Adipocyte (in vitro differentiated cells): ENCODE measurements at places on chromosomes 7 and 10.

DNA sequence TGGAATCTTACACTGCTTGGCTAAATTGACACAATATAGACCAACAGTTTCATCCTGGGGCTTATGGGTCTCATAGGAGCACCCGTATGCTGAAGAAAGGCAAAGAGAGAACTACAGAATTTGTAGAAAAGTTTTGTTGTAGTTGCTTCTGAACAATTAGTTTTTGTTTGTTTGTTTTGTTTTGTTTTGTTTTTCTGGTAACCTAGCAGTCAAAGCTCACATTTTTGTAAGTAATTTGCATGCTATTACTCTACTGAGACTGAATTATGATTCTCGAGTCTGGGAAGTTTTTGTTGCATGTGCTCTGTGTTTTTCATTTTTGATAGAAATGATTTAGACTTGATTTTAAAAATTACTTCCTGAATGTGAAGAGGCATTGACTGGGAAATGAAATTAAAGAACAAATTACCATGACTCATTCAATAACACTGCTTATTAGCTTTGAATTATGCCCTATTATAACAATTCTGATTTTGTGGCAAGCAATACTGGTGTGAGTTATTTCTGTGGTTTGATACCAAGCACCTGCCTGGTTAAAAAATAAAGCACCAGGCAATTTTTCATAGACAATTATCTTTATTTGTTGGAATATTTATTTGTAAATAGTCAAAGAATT, 438 bp downstream of the LSMEM1 start:
- DNase-seq, result peak; percentile 24

DNA sequence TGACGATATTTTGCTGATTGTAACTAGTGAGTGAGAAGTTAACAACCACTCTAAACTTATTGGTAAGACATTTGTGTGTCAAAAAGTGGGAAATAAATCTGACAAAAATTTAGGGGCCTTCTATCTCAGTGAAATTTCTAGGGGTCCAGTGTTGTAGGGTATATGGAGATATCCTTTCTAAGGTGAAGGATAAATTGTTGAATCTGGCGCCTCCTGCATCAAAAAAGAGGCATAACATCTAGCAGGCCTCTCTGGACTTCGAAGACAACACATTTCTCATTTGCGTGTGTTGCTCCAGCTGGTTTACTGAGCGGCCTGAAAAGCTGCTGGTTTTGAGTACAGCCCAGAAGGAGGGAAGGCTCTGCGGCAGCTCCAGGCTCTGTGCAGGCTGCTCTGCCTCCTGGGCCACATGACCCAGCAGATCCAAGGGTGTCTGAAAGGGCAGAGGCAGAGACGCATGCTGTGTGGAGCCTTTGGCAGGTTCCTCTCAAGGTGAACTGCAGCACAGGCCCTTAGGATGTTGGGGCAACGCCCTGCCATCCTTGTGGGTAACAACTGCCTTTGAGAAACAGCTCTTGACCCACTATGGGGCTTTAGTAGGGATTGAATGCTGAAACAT, 72.4 kb downstream of the LMBR1 start:
- DNase-seq, result no peak

GRCh38 chr10:127456122-127456521, 93.0 kb upstream of the NPS start:
- DNase-seq, result no peak

DNA sequence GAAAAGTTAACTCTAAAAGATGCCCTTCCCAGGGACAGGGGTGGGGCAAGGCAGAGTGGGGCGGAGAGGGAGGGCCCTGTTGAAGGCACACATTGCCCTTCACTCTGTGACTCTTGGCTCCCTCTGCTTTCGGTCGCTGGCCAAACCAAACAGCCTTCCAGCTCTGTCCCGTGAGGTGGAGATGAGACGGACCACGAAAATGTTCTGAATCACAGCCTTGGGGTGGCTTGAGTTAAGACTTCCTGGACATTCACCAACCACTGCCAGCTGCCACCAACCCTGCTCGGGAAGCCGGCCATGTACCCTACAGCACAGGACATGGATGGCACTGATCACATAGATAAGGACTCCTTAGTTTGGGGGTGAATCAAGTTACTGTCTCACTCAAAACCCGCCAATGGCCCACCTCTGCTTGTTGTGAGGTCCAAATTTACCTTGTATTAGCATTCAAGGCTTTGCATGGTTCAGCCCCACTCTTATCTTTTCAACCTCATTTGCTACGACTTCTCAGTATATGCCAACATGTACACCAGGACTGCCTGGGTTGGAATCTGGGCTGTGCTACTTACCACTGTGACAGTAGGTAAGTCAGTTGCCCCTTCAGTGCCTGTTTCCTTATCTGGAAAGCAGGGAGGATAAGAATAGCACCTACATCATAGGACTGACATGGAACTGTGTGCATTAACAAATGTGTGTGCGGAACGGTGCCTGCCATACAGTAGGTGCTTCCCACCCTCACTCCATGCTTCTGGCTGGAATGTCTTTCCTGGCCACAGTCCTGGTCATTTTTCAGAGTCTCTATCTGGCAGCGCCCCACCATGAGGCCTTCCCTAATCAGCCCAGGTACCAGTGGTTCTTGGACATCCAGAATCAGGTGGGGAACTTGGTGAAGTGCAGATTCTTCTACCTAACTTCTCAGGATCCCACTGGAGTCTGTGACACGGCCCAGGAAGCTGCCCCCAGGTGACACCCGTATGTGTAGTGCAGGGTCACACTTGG, 28.0 kb downstream of the ITPRIP start:
- peak; percentile 88 for DNase-seq

GRCh38 chr7:20191391-20191869, 25.8 kb downstream of the MACC1 start:
- no peak for DNase-seq

DNA sequence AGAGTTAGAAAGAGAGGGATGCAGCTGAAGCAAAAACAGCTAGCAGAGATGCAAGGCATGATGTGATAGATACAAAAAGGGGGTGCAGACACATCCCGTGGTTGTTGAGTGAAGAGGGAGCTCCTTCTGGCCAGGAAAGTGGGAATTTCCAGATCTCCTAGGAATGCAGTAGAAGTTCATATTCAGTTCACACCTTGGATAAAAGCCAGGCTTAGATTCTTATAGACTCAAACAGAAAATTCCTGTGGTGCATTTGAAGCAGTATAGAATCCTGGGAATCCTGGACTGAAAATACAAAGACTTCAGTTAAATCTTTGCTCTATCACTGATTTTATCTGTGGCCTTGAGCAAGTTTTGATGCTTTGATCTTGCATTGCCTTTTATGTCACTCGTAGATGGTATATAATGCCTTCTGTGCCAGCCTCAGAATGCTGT, 33.9 kb downstream of the SGPL1 start:
- peak; percentile 82 for DNase-seq

GRCh38 chr7:40948239-40948638, 754.7 kb downstream of the INHBA start:
- DNase-seq, result no peak

GRCh38 chr10:62394556-62395018, 20.4 kb downstream of the ZNF365 start:
- DNase-seq, result no peak

GRCh38 chr10:25959540-25960232, 25.7 kb downstream of the MYO3A start:
- no peak for DNase-seq

DNA sequence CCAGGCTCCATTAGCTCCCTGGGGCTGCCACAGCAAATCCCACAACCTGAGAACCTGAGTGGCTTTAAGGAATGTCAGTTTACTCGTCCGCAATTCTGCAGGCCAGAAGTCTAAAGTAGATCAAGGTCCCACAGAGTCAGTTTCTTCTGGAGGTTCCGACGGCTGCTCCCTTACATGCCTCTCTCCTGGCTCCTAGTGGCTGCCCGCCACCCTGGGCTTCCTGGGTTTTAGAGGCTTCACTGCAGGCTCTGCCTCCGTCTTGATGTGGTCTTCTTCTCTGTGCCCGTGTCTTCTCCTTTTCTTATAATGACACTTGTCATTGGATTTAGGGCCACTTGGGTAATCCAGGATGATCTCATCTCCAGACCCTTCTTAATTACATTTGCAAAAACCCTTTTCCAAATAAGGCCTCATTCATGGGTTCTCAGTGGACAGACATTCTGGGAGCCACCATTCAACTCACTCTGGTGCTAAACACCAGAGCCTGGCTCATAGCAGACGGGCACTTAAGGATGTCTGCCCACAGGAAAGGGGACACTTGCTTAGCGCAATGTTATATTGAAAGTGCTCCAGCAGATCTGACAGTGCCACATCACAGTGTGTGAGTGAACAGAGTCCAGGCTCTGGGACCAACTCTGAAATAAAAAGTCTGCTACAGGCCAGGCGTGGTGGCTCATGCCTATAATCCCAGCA, 77.6 kb downstream of the VWC2 start:
- no peak for DNase-seq

GRCh38 chr7:138023618-138024342, 21.9 kb upstream of the CREB3L2 start:
- DNase-seq, result no peak

DNA sequence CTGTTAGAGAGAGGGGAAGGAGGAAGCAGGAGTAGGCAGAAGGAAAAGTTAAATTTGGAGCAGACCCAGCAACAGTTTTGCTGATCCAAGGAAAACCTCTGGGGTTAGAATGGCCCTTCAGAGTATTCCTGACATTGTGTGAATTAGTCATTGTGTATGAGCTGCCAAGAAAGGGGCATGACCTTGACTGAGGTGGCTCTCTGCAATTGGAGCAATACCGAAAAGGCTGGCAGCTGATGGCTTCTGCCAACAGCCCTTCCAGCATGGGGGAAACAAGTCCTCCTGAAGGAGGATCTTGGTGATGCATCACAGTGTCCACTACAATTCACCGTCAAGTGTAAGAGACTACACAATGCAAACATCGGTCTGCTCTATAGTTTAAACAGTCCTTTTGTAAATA, 20.6 kb upstream of the WASL start:
- DNase-seq, result no peak

GRCh38 chr10:1244493-1244892, 188.3 kb downstream of the WDR37 start:
- no peak for DNase-seq

- no peak for DNase-seq
Observed at GRCh38 chr7:16063716-16064675, 357.3 kb downstream of the CRPPA start.

DNA sequence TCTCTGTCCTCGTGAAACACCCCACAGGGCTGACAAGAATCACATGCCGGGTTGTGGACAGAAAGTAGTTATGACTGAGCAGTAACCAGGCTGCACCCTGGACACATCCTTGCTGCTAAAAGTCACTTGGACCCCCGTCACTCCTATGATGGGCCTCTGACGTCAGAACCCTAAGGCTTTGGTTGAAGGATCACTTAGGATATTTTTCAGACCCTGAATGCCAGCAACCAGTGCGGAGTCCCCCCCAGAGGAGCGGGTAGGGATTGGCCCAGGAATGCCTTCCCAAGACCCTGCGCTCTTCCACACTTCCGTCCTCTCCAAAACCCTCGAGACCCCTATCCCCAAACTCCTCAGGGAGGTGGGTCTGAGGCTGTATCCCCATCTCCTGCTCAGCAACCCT, 52.1 kb downstream of the CFAP46 start:
- no peak for DNase-seq

- DNase-seq, result no peak
Observed at GRCh38 chr7:36092221-36092771, 60.8 kb upstream of the EEPD1 start.

DNA sequence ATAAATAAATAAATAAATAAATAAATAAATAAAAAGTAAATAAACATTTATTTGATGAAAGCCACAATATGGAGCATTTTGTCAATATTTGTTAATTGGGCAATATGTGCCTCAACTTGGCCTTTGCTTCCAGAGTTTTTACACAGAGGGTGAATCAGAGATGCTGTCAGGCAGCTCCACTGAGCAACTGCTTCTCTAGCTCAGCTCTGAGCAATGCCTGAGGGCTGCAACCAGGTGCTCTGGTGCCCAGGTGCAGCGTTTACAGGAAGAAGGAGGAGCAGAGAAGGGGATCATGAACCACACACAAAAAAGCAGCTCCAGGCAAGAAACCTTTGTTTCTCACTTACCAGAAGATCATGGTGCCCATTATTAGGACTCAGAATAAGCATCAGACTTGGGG, 876.2 kb upstream of the AUTS2 start:
- DNase-seq, result no peak

GRCh38 chr7:35035511-35035961, 1.7 kb downstream of the DPY19L1 start:
- peak; percentile 58 for DNase-seq

- DNase-seq, result no peak
Observed at GRCh38 chr7:124031406-124031805, 1.5 kb downstream of the TMEM229A start.

DNA sequence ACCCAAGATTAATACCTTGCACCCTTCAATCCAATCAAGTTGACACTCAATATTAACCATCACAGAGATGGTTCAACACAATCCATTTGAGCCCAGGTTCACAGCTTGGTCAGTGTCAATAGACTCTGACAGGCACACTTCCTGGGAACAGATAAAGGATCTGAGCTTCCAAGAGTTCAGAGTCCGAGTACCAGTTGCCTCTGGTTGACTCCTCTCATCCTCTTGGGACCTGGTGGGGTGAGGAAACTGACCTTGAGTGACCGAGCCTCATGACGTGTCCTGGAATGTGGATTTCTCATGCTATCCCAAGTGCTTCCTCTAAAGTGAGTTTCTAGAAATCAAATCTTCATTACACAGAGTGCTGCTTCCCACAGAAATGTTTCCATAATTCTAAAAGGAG, 162.0 kb downstream of the CYP26A1 start:
- peak; percentile 17 for DNase-seq

GRCh38 chr10:63267414-63268148, 134.5 kb downstream of the NRBF2 start:
- DNase-seq, result peak; percentile 88

- no peak for DNase-seq
Observed at GRCh38 chr10:3074145-3074665, 6.9 kb downstream of the PFKP start.

GRCh38 chr10:31090894-31091607, 59.4 kb upstream of the ZNF438 start:
- no peak for DNase-seq

- no peak for DNase-seq
Observed at GRCh38 chr7:991729-992656, 9.0 kb downstream of the CYP2W1 start.

DNA sequence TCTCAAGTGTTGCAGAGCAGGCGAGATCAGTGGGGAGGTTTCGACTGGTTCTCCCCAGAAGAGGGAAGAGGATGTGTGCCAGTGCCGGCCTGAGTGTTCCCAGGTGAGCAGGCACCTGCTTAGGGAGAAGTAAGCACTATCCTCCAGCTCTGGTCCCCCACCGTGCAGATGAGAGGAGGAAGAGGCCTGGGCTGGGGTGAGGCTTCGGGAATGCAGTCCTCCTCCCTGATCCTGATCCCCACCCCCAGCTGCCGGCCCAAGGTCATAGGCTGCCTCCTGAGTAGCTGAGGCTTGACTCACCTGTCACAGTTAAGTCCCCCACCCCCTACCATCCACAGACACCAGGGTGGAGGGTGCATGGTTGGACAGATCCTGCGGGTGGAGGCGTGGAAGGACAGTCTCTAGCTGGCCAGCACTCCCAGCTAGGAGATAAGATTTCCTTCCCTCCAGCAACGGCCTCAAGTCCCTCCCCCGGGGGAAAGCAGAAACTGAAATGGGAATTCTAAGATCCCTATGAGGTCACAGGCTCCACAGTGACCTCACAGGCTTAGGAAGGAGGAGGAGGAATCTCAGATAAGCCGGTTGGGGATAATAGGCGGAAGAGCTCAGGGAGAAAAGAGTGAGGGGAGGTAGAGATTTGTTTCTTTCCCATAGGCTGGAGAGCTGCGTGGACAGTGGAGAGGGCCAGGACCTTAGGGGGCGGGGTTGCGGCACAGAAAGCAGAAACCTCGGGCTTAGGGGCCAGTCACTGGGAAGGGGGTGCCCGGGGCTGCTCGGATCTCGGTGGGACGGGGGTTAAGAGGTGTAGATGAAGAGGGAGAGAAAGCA, 1.0 kb downstream of the LRCH4 start:
- DNase-seq, result peak; percentile 74
